ENCODE measurements at places on chromosomes 12 and 14.

DNA sequence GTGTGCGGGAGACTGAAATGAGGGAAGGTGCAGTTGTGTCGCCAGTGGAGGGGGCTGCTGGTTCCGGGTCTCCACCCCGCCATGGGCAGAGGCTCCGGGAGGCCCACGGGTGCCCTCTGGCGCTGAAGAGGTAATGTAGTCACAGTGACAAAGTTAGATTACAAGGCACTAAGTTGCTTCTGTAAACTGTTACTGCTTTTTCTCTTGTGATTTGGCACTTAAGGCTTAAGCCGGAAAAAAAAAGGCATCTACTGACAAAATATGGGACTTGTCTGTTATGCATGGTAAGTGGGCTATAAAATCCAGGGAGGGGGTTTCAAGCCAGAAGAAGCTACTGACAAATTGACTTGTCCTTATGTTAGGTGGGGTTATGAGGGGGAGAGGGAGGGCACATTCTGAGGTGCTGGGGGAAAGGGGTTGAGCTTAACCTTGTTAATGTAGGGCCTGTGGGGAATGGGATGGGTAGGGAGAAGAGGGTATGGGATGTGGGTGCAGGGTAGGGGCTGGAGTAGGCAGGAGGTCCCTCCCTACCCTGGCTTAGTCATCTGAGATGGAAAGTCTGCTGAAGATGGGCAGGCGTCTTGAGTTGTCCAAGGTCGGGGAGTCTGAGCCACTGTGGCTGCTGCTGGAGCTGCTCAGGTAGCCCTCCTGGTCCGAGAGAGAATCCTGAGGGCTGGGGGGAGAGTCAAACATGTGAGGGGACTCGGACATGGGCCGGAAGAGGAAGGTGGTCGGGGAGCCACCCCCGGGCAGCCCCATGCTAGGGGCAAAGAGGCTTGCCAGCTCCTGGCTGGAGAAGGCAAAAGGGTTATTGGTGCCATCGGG lies 3.7 kb downstream of the ZFP36L1 start:
- DNase-seq = peak; percentile 79

DNA sequence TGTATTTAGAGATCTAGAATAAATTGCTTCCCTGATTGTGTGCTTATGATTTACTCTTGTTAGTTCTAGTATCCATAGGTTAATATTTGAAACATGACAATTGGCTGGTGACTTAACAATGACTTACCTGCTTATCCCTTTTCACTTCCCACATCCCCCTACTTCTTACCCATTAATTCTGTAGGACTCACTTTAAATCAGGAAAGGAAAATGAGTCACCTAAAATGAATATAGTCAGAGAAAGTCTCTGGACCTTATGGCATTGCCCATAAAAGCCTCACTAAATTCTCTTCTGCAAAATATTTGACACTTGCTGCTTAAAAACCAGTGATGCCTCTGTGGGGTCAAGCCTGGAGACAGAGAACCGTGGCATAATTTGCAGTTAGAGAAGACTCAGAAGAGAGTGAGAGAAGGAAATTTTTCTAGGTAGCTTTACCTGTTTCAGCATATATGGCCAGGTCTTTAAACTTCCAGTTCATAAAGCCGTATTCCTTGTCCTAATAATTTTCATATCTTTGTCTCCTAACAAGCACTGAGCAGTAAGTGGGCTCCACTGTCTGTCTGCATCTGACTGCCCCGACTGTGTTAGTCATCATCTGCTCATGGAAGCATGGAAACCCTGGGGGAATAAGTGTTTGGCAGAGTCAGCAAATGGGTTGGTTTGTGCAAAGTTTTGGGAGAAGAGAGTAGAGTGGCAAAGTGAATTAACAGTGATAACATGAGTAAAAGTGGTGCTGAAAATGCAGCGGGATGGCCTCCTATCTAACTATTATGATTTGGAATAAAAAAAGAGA lies 294.4 kb downstream of the AKAP6 start:
- DNase-seq = no peak

GRCh38 chr12:62361048-62361447 lies 100.8 kb downstream of the USP15 start:
- DNase-seq = no peak

GRCh38 chr14:52551205-52551604 lies 1.1 kb downstream of the TXNDC16 start:
- no peak for DNase-seq

DNA sequence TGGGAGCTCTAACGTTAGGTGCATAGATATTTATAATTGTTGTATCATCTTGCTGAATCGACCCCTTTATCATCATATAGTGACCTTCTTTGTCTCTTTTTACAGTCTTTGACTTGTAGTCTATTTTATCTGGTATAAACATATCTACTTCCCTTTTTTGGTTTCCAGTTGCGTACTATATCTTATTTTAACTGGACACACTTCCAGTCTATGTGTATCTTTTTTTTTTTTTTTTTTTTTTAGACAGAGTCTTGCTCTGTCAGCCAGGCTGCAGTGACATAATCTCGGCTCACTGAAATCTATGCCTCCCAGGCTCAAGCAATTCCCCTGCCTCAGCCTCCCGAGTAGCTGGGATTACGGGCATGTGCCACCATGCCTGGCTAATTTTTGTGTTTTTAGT lies 41.9 kb upstream of the ZFP36L1 start:
- no peak for DNase-seq

- DNase-seq = no peak
Observed at GRCh38 chr12:30756074-30756473, 1.3 kb upstream of the CAPRIN2 start.

GRCh38 chr12:57521525-57522010 lies 1.1 kb upstream of the MBD6 start:
- DNase-seq = no peak

GRCh38 chr12:41254004-41254914 lies 66.1 kb downstream of the PDZRN4 start:
- DNase-seq = no peak

- DNase-seq = no peak
Observed at GRCh38 chr12:97336900-97337751, 125.5 kb upstream of the RMST start.

GRCh38 chr12:62957233-62957953 lies 22.4 kb upstream of the PPM1H start:
- no peak for DNase-seq

GRCh38 chr12:50032854-50033581 lies 7.7 kb upstream of the RACGAP1 start:
- no peak for DNase-seq

DNA sequence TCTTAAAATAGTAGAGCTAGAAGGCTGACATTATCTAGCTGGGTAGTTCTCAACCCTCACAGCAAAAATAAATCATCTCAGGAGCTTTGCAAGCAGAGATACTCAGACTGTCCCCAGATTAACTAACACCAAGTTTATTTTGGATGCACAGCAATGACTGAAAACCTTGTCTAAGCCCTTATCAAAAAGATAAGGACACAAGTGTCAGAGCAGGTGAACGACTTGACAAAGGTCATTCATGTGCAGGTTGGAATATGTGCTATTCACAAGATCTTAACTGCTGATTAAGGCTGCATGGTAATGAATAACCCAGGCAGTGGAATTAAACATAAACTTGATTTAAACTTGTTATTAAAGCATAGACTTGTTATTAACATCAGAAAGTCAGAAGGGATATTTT lies 246.6 kb downstream of the BTG1 start:
- DNase-seq = no peak

- DNase-seq = no peak
Observed at GRCh38 chr12:30580344-30580743, 115.3 kb downstream of the IPO8 start.

DNA sequence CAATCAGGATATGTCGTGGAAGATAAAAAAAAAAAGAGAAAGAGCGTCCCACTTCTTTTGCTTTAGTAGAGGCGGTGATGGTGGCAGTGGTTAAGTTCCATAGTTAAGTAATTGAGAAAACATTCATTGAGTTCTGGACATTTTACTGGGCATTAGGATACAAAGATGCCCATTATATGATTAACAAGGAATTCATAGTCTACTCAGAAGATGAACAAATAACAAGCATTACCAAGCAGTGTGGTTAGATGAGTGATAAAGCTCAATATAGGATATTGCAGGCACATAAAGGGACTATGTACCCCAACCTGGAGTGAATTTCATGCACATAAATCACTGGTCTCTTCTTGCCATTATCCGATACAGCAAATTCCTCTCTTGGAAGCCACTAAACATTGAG lies 53.7 kb downstream of the ALG10B start:
- no peak for DNase-seq

- DNase-seq = no peak
Observed at GRCh38 chr14:64364907-64365306, 23.2 kb upstream of the MTHFD1 start.

GRCh38 chr12:106205208-106206069 lies 42.4 kb downstream of the CKAP4 start:
- no peak for DNase-seq

DNA sequence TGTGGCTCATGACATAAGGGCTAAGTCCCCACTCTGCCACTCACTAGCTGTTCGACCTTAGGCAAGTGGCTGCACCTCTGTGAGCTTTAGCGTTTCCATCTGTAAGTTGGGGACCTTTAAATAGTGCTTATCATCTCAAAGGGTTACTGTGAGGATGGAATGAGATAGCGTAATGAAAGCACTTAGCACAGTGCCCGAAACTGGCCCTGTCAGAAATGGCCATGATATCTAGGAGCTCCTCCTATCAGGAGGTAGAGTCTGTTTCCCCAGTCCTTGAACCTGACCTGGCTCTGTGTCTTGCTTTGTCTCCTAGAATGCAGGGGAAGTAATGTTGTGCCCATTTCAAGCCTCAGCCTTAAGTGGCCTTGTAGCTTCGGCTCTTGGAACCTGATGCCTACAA lies 211.0 kb downstream of the RBM19 start:
- DNase-seq = no peak

DNA sequence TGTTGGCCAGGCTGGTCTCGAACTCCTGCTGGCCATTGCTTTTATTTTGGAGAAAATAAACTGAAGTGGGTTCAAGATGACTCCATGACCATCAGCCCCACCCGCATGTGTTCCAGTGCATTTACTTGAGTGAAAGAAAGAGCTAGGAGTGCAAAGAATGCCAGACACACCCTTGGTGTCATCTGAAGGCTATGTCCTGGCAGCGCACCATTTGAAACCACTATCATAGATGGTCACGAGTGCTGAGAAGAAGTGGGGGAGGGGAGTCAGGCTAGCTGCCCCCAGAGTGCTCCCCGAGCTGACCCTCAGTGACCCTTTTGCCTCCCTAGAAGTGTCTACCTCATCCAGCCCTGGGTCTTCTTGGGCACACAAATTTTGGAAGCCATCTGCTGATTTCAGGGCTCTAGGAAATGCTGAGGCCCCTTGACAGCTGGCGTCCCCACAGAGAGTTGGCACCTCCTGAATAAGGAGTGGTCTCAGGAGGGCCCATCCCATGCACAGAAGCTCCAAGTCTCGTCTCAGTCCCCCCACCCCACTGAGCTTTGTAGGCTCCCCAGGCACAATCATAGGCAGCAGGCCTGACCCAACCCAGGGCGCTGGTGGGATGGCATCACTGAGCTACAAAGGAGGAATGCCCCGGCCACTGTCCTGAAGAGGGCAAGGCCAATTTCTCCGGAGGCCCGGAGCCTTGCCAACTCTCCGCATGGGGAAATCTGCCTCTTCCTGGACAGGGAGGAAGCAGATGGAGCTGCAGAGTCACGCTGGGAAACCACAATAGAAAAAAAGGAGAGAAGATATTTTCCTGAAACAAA lies 28.0 kb downstream of the PXN start:
- DNase-seq = no peak

DNA sequence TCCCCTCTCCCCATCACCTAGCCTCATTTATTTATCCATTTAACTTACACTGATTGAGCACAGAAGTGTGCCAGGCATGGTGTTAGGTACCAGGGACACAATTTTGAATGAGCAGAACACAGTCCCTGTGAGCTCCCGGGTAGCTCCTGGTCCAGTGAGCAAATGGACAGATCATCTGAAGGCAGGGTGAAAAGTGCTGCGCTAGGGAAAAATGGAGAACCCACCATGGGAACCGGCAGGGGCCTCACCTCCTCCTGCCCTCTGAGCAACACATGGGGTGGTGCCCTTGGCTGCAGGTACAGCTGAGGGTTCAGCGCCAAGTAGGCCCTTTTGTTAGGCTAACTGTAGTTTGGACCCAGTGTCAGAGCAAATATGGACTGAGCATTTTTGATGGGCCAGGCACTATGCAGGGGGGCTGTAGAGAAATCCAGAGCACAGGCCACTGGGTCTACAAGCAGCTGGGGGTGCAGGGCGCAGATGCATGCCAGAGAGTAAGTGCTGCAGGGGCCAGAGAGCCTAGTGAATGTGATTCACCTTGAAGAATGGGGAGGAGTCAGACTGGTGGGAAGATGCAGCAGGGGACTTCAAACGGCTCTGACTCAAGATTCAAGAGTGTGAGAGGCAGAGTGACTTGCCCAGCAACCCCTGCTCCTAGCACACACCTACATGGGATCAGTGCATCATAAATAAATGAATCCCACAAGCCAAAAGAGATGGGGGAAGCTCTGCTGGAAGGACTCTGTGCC lies 28.2 kb downstream of the LTBP2 start:
- DNase-seq = peak; percentile 14

DNA sequence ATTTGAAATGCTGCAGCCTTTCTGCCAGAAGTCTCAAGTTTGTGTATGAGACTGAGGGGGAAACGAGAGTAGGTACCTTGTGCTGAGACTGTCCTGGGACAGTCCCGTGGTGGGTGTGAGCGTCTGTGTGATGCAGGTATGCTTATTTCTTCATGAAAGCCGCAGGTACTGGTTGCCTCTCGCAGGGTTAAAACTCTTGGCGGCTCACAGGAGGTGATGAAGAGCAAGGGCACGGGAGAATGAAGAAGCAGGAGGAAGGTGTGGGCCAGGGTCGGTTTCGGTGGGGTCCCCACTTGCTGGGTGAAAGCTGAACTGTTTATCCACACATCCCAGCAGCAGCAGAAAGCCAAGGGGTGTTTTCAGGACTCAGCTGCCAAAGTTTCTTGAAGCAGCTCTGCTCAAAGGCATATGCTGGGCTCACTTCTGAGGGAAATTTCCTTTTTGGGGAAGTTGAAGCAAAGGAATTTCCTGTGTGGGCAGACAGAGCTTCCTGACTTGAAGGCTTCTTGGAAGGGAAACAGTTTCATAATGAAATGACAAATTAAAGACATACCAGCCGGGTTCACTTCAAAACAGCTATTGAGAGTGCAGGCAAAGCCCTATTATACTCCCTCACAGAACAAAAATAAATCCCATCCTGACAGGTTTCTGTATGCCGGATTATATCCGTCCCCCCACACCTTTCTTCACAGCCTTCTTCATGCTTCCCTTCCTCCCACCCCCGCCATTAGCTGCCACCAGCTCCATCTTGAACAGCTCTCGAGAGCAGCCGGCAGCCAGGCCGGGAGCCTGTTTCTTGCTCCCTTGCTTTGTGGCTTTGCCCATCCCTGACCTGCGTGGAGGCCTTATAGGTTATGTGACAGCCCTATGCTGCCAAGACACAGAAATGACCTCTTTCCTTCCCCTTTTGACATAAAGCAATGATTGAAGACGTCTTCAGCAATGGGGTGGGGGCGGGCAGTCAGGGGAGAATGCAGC lies 116.6 kb downstream of the ETV6 start:
- DNase-seq = peak; percentile 60

GRCh38 chr12:84131076-84131475 lies 781.5 kb downstream of the SLC6A15 start:
- no peak for DNase-seq

- no peak for DNase-seq
Observed at GRCh38 chr12:20424841-20425240, 56.5 kb downstream of the PDE3A start.
